ENCODE measurements at places on chromosomes 11 and 22. TPM values are rescaled to one million over a fixed set of nuclear protein-coding genes. Genes with fewer than 3 reads are reported as not detected.

MMP7 gene
- 2.7 TPM for total RNA-seq

PHF21B gene
- 4.5 TPM for total RNA-seq

DNA sequence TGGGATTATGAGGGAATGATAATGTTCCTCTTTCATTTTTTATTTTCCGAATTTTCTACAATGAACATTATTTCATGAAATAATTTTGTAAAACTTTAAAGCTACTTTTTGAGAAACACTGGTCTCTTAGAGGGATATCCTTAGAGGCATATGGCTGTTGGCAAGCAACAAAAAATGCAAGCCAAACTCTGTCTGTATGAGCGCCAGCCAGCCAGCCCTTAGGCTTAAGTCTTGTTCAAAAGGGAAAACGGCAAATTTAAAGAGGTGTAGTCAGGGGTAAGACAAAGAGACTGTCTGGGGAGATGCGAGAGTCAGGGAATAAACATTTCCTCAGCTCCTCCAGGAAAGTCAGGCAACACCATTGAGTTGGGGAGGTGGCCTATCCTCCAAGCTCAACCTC, 22.5 kb downstream of the ASCC2 start:
- no peak for DNase-seq

DNA sequence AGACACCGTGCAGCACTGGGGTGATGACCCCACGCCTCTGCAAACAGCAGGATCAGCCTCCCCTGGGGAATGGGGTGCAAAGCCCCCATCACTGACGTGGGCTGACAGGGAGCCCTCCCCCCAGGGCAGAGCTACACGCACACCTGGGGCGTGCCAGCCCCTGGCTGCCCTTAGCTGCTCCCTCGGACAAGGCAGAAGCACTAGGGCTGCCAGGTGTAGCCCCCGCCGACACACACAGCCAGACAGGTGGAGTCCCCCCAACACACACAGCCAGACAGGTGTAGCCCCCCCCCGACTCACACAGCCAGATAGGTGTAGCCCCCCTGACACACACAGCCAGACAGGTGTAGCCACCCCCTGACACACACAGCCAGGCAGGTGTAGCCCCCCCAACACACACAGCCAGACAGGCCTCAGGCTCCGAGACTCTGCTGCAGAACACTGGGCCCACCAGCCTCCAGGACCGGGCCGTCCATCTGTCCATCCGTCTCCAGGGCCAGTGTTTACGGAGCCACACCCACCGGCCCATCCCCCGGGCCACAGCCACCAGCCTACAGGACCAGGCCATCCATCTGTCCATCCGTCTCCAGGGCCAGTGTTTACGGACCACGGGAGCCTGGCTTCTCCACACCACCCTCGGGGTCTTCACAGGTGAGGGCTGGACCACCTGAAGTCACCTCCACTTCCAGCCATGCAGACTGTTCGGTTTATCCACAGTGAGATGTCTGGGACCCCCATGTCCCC, 3.5 kb downstream of the ANO9 start:
- no peak for DNase-seq

DNA sequence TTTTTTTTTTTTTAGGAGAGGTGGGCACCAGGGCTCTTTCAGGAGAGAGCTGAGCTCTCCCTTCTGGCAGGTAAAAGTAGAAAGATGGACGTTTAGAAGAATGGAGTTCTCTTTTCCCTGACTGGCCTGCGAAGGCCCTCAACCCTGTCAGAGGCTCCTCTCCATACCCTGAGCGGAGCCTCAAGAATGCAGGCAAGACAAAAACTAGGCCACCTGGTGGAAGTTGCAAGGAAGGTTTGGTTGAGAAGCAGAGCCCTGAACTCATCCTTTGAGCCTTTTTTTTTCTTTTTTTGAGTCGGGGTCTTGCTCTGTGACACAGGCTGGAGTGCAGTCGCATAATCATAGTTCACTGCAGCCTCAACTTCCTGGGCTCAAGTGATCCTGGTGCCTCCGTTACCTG, 1.4 kb downstream of the OTOG start:
- no peak for DNase-seq

OR8J3 gene
- not detected for total RNA-seq

Data from Panc1 (cell line).